T follicular helper cell (primary cell): ENCODE measurements at places on chromosomes 7 and 10.

DNA sequence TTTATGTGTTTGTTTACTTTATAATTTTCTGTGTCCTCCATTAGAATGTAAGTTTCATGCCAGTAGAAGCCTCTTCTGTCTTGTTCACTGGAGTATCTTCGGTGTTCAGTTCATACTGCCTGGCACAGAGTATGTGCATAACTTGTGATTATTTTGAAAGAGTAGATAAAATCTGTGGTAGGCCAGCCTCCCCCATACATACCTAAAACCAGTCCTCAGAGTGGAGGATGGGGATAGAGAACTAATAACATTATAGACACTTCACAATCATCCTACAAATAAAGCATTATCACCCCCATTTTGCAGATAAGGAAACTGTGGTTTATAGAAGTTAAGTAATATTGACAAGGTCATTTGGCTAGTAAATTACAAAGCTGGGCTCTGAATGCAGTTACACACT is 28.0 kb downstream of the VIM start:
- DNase-seq = no peak

DNA sequence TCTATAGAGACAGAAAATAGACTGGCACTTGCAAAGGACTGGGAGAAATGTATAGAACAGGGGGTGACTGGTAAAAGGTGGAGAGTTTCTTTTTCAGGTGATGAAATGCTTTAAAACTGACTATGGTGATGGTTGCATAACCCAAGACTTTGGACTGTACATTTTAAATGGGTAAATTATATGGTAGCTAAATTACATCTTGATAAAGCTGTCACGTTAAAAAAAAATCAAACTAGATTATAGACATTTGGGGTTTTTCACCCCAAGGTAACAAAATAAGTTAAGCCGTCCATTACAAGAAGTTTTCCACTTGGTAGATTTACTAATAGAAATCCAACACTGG is 24.0 kb downstream of the TMEM209 start:
- no peak for DNase-seq

GRCh38 chr10:110753462-110753861 is 109.3 kb downstream of the RBM20 start:
- DNase-seq = no peak

DNA sequence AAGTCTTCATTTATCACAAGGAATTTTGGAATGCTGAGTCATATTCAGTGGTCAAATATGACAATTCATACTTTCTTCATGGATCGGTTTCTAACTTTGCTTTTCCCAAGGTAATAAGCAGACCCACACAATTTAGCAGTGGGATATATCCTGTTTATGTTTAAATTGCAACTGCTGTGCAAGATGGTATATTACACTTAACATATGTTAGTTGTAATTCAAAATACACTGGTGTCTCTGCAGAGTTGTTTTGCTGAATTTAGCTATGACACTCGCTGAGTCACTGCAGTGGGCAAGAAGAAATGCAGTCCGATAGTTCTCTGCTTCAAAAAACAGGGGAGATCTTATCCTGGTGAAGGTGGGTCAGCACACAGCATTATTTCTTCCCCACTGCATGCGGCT is 194.8 kb upstream of the PTN start:
- DNase-seq = no peak

GRCh38 chr10:104894681-104895080 is 253.6 kb downstream of the SORCS3 start:
- no peak for DNase-seq

GRCh38 chr10:72407927-72408600 is 53.3 kb upstream of the DNAJB12 start:
- DNase-seq = no peak

GRCh38 chr10:127386606-127387327 is 162.3 kb upstream of the NPS start:
- DNase-seq = no peak
